Stimulated activated naive CD4-positive, alpha-beta T cell treated with Interleukin-2 at 50 U/mL for 16 hours (primary cell): ENCODE measurements at places on chromosomes 12 and 14.

DNA sequence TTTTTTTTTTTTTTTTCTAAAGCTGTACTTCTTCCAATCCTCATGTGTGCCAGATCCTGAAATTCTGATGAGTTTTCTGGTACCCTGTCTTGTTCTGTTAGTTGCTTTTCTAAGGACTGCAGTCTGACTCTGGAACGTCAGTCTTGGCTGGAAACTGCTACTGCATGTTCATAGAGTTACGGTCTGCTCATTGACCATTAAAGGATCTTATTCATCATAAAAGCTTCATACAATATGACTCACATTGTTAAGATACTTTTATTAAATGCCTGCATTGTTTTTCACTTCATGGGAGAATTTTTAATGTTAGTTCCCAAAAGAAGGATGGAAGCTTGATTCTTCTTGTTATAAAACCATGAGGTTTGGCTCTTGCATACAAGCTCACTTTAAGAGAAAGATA, 233.6 kb downstream of the SYT10 start:
- no peak for DNase-seq

- no peak for DNase-seq
Measured at GRCh38 chr12:66152732-66153131, 17.1 kb downstream of the TMBIM4 start.

DNA sequence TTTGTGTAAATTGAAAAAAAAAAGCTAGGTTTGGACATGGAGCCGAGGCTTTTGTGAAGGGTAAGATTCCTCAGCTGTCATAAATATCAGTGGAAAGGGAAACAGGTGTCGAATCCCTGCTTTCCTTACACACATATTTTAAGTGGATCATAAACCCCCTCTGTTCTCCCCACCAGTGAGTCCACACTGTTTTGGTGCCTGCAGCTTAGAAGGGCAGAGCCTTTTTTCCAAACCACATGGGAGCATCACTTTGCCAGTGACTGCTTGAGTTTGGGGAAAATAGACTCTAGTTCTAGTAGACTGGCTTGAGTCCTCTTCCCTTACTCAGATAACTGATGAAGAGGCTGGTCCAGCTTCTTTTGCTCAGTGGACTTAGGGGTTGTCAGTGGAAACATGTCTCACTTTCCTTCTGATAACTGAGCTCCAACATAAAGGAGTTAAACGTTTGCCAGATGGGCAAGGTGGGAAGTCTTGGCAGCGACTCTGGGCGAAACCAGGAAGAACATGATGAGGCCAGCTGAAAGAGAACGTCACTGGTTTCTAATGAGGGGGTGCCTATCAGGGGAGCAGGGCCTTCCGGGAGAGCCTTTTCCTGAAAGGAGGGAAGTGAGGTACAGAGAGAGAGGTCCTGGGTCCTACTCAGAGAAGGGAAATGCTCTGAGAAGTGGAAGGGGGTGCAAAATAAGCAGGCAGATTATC, 168.1 kb upstream of the PARP11 start:
- DNase-seq: no peak

DNA sequence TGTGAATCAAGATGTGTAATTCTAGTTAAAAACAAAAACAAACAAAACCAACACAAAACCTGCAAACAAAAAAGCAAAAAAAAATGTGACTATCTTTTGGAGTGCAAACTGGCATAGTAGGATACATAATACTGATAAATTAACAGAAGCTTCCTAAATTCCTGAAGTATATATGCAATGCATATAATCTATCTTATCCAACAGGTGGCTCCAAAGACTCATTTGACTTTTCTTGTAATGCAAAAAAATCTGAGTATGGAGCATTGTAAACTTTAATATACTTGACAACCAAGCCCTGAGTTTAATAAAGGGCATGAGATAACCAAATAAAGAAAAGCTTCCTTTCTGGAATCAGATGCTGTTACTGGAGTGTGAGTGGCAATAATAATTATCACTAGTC, 1003.6 kb downstream of the FSCB start:
- DNase-seq: no peak

DNA sequence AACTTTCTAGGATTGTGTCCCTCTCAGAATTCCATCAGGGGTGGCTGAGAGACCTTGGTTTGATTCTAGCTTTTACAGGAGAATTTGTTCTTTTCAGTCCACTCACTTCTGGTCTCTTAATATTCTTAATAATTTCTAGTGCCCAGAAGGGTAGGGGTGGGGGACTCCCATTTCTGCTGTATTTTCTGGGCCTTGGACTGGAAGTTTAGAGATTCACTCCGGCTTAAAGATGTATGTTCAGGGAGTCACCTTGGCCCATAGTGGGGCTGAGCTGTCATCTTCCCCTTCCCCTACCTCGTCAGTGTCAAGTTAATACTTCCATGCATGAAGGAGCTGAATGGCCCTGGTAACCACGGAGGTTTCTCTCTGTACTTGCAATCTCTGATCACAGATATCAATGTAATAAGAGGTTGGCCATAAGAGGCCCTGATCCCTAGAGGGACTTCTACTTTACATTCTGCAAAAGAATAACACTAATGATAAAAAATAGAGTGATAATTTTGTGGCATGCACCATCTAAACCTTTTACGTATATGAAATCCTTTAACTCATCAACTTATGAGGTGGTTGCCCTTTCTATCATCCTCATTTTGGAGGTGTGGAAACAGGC, 6.7 kb downstream of the KRT81 start:
- DNase-seq: no peak

GRCh38 chr14:33675415-33676130, 275.3 kb downstream of the EGLN3 start:
- DNase-seq: no peak

- no peak for DNase-seq
Measured at GRCh38 chr14:54650959-54651351, 84.0 kb downstream of the SAMD4A start.

GRCh38 chr12:28232211-28232928, 42.1 kb downstream of the CCDC91 start:
- DNase-seq: no peak

DNA sequence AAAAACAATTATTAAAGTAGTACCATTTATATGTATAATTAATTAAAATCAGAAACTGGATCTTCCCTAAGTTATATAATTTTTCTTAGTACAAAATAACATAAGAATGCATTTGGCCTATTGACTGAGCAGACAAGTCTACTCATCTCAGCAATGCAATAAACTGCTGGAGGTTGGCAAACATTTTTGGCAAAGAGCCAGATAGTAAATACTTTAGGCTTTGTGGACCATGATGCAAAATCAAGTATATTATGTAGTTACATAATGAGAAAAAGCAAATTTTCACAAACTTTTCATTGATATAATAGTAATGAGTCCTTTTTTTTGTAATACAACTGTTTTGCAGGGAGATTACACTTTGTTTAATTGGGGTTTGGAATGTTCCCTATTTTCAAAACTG, 30.9 kb downstream of the ERGIC2 start:
- no peak for DNase-seq

GRCh38 chr12:68336889-68337303, 4.7 kb upstream of the MDM1 start:
- no peak for DNase-seq

- no peak for DNase-seq
Measured at GRCh38 chr14:102491786-102492530, 17.6 kb downstream of the ANKRD9 start.

GRCh38 chr14:105255021-105255507, 6.7 kb downstream of the BTBD6 start:
- no peak for DNase-seq

- no peak for DNase-seq
Measured at GRCh38 chr14:47297374-47297773, 378.0 kb downstream of the MDGA2 start.

DNA sequence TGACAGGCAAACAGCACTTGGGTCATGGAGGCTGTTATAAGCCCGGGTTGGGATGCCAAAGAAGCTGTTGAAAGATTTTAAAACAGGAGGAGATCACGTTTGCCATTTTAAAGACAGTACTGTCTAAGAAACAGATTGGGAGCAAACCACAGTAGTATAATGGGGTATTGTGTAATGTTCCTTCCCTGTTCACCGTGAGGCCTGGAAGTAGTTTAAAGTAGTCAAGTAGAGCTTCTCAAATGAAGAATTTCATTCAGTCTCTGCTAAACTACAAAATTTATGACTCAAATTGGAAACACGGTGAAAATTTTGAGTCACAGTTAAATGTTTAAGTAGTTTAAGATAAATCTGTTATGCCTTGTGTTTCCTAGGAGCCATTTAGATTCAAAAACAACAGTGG, 35.8 kb downstream of the ATP2A2 start:
- no peak for DNase-seq

- no peak for DNase-seq
Measured at GRCh38 chr14:79581912-79582576, 629.3 kb downstream of the DIO2 start.

GRCh38 chr14:100675699-100676684, 50.7 kb upstream of the DLK1 start:
- DNase-seq: no peak

DNA sequence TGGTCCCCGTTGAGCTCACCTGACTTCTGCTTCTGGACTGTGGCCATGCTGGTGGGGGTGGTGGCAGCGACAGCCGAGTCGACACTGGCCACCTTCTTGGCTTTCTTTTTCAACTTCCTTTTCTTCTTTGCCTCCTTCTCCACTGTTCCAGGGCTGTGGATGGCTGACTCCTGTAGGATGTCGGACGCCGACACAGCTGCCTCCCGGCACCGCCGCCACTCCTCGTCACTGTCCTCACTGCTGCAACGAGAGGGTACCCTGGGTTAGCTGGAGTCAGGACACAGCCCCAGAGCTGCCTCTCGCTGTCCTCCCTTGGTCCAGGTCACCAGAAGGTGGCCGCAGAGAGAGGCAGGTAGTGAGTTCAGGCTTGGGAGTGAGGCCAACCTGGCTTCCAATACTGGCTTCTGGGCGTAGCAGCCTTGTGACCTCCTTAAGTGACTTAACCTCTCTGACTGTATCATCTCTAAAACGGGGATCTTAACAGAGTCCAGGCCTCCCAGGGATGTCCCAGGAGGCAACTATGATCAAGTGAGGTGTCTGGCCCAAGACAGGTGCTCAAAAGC, 12.0 kb downstream of the C12orf43 start:
- DNase-seq: no peak

DNA sequence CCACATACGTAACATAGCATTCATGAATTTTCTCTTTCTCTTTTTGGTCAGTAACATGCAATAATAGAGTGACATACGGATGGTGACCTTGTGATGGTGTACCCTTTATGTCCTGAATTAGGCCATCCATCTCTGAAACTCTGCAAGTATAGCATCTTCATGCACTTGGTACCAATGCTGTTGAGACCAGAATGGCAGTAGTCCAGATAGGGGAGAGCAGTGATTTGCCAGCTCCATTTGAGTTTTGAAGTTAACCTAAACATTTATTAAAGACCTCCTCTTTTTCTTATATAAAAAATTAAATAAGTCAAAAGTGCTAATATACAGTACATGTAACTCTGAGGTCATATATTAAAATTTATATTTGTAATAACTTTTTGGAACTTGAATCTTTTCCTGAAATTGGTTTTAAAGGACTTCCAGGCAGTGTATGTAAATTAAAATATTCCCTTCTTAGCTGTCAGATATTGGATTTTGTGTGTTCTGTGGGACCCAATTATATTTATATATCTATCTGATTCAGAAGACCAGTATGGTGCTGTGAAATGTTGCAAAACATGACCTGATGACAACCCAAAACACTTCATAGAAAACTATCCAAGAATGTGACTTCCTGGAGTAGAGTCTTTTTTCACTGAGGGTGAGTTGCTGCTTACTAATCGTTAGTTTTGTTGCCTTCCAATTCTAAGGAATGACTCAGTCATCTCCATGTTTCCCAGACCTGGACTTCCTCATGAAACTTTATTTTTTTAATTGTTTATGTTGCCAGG, 3.5 kb downstream of the ELK3 start:
- DNase-seq: no peak

GRCh38 chr12:30753233-30753632, 1.5 kb downstream of the CAPRIN2 start:
- no peak for DNase-seq

DNA sequence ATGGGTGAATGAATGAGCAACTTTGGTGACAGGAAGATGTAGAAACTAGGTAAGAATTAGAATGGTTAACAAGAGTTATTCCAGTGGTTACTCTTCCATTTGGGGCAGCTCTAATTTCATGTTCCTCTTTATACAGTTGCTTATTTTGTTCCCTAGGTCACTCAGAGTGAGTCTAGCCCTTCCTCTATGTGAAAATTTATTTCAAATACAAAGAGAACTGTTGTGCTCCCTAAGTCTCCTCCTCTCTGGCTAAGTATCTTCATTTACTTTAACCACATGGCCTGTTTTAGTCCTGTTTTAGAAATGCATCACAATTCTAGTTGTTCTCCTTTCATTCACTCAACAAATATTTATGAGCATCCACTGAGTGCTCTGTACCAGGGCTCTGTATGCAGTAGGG, 51.1 kb upstream of the HIF1A start:
- DNase-seq: no peak

GRCh38 chr12:84730561-84731162, 181.9 kb downstream of the SLC6A15 start:
- DNase-seq: no peak

GRCh38 chr12:1324910-1325309, 269.5 kb downstream of the FBXL14 start:
- DNase-seq: no peak

DNA sequence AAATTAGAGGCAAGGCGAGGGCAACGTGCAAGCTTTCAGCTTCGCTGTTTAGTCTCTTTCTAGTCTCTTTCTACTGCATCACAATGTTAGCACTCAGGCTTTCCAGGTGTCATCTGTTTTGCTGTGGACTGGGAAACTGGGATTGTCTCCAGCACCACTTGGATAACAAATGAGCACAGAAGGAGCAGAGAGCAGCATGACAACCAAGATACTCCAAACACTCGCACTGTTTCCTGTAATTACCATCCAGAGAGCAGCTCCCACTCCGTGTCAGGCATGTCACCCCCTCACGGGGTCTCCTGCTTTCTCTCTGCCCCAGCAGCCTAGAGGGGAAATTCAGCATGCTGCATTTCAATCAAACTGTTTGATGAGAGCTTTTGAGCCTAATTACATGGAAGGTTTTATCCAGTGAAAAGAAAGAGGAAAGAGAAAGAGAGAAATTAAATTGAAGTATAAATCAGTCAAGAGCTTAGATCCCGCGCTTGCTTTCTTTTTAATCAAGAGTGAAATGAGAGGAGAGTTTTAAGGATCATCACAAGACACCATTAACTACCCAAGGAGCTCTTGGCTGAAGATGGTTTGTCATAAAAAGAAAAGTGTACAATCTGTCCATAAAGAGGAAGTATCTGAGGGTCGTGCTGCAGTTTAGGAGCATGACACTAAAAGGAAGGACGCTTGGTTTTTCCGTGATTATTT, 917.7 kb downstream of the DIO2 start:
- DNase-seq: no peak

- DNase-seq: peak; percentile 62
Measured at GRCh38 chr12:121297435-121297991, 1.0 kb upstream of the CAMKK2 start.
